ENCODE measurements at places on chromosomes 3 and 15.

- no peak for DNase-seq
Observed at GRCh38 chr3:53043738-53044137, 2.1 kb downstream of the SFMBT1 start.

DNA sequence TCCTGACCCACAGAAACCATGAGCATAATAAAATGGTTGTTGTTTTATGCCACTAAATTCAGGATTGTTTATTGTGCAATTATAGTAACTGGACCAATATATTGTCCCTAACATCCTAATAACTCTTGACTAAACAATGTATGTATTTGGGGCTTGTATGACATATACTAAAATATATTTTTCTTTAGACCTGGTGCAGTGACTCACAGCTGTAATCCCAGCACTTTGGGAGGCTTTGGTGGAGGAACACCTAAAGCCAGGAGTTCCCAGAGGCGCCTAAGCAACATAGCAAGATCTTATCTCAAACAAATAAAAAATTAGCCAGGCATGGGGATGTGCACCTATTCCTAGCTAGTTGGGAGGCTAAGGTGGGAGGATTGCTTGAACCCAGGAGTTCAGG lies 180.4 kb downstream of the SUCNR1 start:
- no peak for DNase-seq

- no peak for DNase-seq
Observed at GRCh38 chr3:12922881-12923431, 81.6 kb upstream of the RPL32 start.

- DNase-seq = no peak
Observed at GRCh38 chr15:54962637-54963036, 234.1 kb downstream of the RSL24D1 start.

GRCh38 chr3:122975163-122975923 lies 52.2 kb downstream of the SEMA5B start:
- DNase-seq = no peak

All from SIG-M5 (cell line).